ENCODE measurements at places on chromosomes 1 and 21. TPM values are rescaled to one million over a fixed set of nuclear protein-coding genes. Genes with fewer than 3 reads are reported as not detected.

DNA sequence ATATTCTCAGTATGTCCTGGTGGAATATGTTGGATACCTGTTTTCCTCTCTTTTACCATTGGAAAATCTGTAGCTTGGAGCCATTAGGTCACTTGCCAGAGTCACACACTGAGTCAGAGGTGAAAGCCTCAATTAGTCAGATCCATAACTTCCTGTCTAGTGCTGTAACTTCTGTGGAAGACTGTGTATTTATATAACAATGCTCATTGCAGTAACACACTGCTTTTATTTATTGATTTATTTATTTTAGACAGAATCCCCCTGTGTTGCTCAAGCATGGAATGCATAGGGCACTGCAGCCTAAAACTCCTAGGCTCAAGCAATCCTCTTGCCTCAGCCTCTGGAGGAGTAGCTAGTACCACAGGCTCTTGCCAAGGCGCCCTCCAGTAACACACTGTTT, 1.3 kb upstream of the DOCK7 start:
- no peak for DNase-seq

DNA sequence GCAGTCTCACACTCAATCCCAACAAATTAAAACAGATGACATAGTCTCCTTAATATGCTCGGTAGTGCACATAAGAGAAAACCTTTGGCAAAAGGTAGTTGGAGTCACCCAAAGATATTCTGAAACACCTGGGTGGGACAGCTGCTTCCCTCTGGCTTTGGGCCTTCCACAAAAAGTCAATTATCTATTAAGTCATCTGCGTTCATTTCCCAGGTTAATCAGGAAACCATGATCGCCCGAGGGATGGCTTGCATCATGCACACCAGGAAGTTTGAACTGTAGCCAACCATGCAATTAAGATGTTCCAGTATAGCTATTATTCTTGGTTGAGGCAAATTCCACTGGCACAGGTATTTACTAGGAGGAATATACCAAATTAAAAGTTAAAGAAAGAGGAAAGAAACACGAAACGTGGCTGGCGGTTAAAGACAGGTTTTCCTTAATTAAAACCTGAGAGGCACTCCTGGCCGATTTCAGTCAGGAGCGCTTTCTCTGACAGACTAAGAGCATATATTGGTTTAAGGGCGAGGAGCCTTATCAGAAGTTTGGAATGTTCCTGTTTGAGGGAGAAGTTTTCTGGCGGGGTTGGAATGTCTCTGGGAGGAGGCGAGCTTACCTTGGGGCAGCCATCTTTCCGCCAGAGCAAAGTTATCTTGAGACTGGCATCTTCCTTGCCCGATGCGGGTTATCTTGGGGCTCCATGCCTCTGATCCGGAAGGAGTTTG, 19.9 kb downstream of the CLDN17 start:
- peak; percentile 5 for DNase-seq

DNA sequence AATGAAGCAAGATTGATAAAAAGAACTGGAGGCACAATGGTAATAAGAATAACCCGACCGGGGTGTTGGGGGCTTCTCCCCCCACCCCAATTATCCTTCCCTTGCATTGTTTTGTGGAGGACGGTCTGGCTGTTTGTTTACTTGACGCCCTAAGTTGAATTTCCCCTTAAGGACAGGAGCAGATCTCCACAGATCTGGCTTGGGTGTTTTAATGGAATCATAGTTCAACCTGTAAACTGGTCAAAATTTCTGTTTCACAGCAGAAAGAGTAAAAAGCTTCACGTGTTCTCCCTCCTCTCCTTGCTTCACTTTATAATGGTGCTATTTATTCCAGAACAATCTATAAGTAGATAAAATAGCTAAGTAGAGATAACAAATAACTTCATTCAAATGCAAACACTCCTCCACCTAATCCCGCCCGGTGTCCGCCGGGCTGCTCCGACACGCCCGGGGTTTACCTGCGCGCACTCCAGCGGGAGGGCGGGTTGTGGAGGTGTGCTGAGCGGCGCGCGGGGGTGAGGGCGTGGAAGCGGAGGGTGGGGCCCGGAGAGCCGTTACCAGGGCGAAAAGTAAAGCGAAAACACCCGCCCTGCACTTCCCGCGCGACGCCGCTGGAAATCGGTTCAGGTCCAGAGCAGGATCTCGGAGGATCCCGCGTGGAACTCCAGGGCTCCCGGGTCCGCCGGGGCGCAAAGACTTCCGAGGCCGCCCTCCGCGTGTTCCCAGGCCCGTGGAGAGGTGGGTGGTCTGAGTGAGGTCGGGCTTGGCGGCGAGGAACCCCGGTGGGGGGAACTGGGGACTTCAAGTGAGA, 2.0 kb upstream of the ATF3 start:
- no peak for DNase-seq

DNA sequence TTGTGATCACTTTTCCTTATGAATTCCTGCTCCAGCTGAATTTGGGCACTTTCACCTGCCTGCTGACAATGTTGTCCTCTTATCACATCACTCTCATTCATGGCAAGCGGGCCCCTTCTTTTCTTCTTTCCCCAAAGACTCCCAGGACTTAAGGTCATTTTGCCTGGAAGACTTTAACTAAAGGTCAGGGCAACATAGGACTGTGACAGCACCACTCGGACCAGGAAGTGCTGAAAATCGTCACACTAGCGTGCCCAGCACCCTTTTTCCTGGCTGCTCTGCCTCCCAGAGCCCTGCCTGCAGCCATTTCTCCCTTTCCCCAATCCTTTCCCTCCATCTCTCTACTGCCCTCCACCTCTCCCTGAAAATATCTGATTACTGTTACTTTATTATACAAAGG, 35.4 kb downstream of the CD34 start:
- DNase-seq = no peak

Gene LRRN2
- 12.1 TPM for polyA plus RNA-seq

GRCh38 chr1:116255486-116256285, 117.4 kb upstream of the ATP1A1 start:
- no peak for DNase-seq

DNA sequence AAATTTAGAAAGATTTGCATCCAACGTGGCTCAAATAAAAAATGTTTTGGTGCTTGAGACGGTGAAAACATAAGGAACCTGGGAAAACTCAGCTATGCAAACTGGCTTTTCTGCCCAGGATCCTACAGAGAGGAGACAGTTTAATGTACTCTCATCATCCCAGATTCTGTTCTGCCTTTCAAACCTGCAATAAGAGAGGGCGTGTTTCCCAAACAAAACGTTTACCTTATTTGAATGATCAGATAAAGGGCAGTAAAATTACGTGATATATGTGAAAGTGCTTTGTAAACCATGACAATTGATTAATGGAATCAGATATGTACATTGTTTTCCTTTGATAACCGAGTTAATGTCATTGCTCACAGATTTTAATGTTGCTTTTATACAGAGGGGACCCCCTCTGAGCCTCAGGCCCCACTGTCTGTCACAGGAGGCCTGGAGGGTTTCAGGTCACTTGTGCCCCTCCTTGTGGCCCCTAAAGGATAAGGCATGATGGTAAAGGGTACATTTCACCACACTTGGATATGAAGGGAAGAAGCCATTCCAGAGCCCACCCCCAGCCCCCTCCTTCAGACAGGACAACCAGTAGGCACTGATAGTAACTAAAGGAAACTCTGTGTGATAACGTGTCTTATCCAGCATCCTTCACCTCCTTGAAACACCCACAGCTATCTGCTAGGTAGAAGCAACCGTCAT, 157.6 kb downstream of the EDEM3 start:
- DNase-seq = no peak

DNA sequence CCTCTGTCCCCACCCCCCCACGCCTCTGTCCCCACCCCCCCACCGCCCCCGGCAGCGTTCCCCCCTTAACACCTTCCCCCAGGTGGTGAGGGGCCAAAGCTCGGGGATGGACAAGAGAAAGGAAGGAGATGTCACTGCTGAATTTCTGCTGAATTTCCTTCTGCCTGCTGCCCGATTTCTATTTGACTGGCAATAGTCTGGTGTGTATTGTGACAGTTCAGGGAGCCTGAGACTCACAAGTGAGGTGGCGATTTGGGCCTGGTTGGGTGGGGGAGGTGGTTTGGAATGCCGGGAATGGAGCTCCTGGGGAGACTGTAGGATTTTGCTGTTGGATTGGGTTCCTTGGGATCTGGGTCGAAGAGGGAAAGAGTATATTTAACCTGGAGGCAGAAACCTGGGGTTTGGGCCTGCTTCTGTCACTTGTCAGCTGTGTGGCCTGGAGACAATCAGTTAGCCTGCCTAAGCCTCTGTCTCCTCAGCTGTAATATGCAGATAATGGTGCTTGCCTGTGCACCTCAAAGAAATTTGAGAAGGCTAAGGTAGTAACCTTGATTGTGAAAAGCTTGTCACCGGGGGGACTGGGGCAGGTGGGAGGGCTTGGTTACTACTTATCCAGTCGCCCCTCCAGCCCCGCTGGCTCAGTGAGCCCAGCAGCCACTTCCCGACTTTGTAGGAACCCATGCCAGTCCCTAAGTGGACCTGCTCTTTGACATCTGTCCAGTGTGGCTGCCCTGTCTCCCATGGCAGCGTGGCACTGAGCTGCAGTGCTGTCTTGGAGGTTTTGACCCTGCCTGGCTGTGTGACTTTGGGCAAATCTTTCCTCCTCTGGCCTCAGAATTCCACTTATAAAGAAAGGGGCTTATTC, 7.7 kb upstream of the LMNA start:
- DNase-seq = no peak

DNA sequence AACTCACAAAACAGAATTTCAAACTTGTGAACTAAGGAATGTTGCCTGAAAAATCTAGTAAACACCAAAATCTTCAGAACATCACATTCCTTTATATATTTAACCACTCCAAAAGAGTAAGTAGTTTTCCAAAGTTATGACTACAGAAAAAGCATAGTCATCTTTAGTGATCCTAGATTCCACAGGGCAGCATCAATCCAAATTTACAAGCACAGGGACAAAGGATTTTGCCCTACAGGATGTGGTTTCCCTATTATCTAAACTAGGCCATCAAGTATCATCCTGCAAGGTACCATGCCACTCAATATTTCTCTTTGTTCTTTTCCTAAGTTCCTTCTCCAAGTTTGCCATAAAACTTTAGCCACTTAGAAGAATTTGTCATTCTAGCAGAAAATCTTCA, 33.0 kb downstream of the COP1 start:
- DNase-seq = no peak

Gene RGS7
- polyA plus RNA-seq = 6.2 TPM

Gene NCAM2
- polyA plus RNA-seq = 8.0 TPM

DNA sequence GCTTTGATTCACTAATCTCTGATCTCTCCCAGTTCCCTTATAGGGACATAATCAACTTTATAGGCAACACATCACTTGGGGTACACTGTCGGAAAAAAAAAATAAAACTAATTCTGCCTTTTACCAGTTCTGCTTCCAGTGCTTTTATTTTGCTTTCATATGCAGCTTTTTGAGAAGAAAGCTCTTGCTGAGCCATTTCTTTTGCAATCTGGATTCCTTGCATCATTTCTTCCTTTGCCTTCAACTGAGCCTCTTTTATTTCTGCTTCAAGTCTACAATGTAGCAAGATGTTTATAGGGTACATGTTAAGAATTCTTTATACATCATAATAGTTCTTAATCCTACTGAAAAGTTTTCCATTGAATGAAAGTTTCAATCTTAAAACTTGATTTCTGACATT, 30.6 kb downstream of the KIF14 start:
- no peak for DNase-seq

GRCh38 chr1:93661829-93662474, 19.7 kb downstream of the BCAR3 start:
- DNase-seq = no peak

DNA sequence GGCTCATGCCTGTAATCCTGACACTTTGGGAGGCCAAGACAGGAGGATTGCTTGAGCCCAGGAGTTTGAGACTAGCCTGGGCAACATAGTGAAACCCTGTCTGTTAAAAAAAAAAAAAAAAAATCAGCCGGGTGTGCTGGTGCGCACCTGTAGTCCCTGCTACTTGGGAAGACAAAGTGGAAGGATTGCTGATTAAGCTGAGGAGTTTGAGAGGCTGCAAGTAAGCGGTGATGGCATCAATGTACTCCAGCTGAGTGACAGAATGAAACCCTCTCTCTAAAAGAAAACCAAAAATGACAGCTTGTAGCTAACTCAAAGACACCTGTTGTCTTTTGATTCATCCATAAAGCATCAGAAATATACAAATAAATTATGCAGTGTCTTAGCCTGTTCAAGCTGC, 31.8 kb downstream of the SIPA1L2 start:
- no peak for DNase-seq

Gene SLC1A7
- 0.11 TPM for polyA plus RNA-seq

- no peak for DNase-seq
These were observed 152.3 kb upstream of the PTBP2 start for GRCh38 chr1:96569288-96569687.

Gene LMX1A
- polyA plus RNA-seq = 0.04 TPM

GRCh38 chr21:38777015-38777414, 28.7 kb upstream of the ETS2 start:
- DNase-seq = no peak

Gene OXCT2
- polyA plus RNA-seq = 0.27 TPM

Gene UBE2U
- polyA plus RNA-seq = not detected

DNA sequence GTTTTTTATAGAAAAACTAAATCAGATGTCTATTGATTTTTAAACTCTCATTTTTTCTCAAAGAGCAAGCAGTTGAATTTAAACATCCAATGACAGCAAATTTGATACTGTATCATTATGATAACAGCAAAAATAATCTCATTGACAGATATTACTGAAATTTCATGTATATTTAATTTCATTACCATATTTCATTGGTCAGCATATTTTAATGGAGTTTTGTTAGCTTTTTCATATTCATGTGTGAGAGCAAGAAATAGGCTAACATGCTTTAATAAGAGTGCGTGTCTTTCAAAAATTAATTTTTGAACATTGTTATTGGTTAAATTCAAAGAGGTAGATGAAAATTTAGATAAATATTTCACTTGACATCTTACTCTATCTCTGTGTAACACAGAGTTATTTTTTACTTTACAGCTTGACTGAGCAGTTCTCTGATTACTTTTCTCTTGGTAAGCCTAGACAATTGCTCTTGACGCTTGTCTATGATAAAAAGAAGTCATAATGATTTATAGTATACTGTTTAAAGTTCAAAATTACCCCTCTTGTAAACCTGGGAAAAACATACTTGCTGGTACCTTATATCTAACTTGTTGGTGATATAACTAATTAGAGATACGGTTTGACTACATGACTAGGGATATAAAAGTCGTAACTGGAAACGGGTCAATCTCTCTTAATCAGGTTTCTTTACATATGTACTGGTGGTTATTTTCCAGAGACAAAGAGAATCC, 732.3 kb upstream of the NCAM2 start:
- no peak for DNase-seq

- peak; percentile 86 for DNase-seq
These were observed at the start of gene SOX13 for GRCh38 chr1:204072931-204073836. TSS of gene SOX13 (plus strand) at chr1:204073115. CDS start at chr1:204112916, 39,801 bp downstream.

- no peak for DNase-seq
These were observed 28.5 kb upstream of the SIPA1L2 start for GRCh38 chr1:232658386-232658785.

DNA sequence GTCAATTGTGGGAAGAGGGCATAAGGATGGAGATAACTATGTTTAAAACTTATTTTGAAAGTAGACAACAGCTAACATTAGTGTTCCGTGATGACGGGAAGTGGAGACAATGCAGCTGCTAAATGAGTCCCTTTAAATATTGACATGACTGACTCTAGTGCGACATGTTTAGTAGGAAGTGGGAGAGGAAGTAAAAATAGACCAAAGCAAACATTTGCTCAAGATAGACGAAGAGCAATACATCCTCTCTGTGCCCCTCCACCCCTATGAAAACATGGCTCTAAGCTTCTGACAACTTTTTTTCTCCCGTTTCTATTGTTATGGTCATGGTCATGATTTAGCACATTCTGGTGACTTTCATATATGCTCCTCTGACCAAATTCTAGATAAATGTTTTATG, 60.0 kb upstream of the HMCN1 start:
- DNase-seq = peak; percentile 23

Measured in right renal pelvis (tissue), 4 donors.